ENCODE measurements at places on chromosomes 6 and 20.

- DNase-seq: no peak
Measured at GRCh38 chr20:2301164-2301622, 5.4 kb downstream of the TGM3 start.

DNA sequence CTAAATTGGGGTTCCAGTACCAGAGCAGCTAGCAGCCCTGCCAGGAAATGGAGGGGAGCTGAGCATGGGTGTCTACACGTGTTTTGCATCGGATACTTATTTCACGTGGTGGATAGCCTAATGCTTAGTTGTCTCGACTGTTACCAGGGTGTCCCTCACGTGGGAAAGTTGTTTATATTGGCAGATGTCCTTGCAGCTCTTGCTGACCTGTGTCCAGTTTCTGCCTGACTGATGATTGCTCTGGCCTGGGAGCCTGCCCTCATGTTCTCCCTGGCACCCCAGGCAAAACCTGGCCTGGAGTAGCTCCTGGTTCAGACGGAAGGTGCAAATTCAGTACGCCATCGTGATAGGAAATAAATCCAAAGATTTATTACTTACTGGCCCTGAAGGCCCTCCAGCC, 11.8 kb upstream of the FERMT1 start:
- no peak for DNase-seq

DNA sequence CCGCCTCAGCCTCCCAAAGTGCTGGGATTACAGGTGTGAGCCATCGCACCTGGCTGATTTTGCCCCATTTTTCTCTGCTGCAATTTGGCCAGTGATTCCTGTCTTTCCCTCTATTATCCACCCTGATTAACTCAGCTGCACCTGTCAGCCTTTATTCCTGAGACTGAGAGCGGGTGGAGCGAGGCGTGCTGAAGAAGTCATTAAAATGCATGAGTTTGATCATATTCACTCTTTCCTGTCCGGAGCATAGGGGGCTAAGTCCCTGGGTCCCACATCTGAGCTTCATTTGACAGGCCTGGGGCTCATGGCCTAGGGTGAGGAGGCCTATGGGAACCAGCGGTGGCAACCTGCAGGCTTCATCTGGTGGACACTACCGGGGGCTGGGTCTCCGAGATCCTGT, 25.7 kb upstream of the CTNNBL1 start:
- no peak for DNase-seq

DNA sequence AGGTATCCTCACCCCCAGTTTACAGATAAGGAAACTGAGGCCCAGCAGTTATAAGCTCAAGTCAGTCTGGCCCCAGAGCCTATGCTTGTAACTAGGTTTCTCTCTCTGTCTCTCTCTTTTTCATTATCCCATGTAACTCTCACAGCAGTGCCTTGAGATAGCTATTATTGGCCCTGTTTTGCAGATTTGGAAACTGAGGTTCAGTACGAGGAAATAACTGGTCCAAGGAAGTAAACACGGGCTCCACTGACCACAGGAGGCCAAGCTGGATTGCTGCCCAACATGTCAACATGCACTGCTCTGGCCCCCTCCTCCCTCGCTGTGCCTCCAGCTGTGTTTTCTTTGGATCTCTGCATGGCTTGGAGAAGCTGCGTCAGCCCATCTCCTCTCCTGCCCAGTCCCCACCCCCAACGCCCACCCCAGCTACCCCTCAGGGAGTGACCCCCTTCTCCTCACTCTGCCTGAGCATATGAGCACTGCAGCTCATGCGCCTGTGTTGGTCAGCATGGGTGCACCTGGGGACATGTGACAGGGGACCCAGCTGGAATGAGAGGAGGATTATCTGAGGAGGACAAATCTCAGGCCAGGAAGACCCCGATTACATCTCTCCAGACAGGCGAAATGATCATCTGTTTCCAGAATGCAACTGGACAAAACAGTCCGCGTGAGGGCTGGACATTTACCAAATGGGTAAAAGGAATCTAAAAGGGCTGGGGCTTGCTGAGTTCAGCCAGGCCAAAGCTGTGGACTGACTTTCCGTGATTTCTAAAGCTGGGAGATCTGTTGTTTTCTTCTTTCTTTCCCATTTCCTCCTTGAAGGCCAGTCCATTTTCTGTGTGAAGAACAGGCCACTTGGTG, 7.8 kb upstream of the PLTP start:
- DNase-seq: no peak
